ENCODE measurements at places on chromosomes 2 and 18. TPM values are rescaled to one million over a fixed set of nuclear protein-coding genes. Genes with fewer than 3 reads are reported as not detected.

- no peaks in the 10 kb centered on the region for H3K27me3 ChIP-seq
- no peaks in the 10 kb centered on the region for H3K36me3 ChIP-seq
- H3K4me3 ChIP-seq, result no peak overlapping the region
- H3K27ac ChIP-seq, result no peak overlapping the region
- H3K4me1 ChIP-seq, result no peaks in the 10 kb centered on the region
Measured at GRCh38 chr2:206531996-206532543, 88.7 kb downstream of the ADAM23 start.

DNA sequence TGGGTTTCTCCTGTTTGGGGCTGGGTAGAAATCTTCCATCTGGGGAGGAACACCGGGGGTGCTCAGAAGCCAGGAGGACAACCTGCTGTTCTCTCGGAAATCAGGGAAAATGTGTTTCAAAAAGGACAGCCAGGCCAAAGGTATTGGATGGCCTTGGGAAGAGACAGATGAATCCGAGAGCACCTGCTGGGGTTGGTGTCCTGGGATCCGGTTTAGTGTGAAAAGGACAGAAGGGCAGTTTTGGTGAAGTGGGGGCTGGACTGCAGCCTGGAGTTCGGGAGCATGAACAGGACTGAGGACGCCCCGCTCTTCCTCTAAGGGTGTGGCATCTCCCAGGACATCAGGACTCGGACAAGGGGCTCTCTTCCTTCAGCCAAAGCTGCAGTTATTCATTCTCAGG lies 24.9 kb upstream of the SNTG2 start:
- H3K36me3 ChIP-seq, result no peaks in the 10 kb centered on the region
- H3K27me3 ChIP-seq, result peaks cover 10% of the 10 kb centered on the region
- no peak for DNase-seq
- H3K4me1 ChIP-seq, result no peaks in the 10 kb centered on the region
- H3K27ac ChIP-seq, result no peak overlapping the region
- no peak overlapping the region for H3K4me3 ChIP-seq

FHL2 gene
- 51.9 TPM for total RNA-seq

- H3K27ac ChIP-seq, result no peak overlapping the region
- peaks cover 26% of the 10 kb centered on the region for H3K4me1 ChIP-seq
- H3K36me3 ChIP-seq, result peaks cover 10% of the 10 kb centered on the region
- DNase-seq, result no peak
Measured at GRCh38 chr2:42965196-42965595, 172.8 kb upstream of the HAAO start.

- peak; percentile 39 for DNase-seq
- H3K27ac ChIP-seq, result peak overlapping the region; percentile 66
- peaks cover 31% of the 10 kb centered on the region for H3K4me1 ChIP-seq
- peaks cover 28% of the 10 kb centered on the region for H3K36me3 ChIP-seq
- H3K4me3 ChIP-seq, result peak overlapping the region; percentile 97
Measured at GRCh38 chr2:54456612-54457322, 640 bp downstream of the SPTBN1 start.

GRCh38 chr2:21996339-21996738 lies 872.6 kb downstream of the TDRD15 start:
- no peaks in the 10 kb centered on the region for H3K27me3 ChIP-seq
- DNase-seq, result no peak
- no peak overlapping the region for H3K27ac ChIP-seq
- H3K36me3 ChIP-seq, result no peaks in the 10 kb centered on the region
- H3K4me3 ChIP-seq, result no peak overlapping the region

GRCh38 chr18:23689031-23689615 lies at the start of gene LAMA3:
Gene LAMA3, plus strand, starts transcription at chr18:23689453. Its CDS starts 231 bp downstream, at chr18:23689684.
- no peaks in the 10 kb centered on the region for H3K27me3 ChIP-seq
- H3K36me3 ChIP-seq, result peaks cover 18% of the 10 kb centered on the region
- peaks cover 15% of the 10 kb centered on the region for H3K4me1 ChIP-seq
- no peak within 1 kb of the TSS for H3K27ac ChIP-seq

DNA sequence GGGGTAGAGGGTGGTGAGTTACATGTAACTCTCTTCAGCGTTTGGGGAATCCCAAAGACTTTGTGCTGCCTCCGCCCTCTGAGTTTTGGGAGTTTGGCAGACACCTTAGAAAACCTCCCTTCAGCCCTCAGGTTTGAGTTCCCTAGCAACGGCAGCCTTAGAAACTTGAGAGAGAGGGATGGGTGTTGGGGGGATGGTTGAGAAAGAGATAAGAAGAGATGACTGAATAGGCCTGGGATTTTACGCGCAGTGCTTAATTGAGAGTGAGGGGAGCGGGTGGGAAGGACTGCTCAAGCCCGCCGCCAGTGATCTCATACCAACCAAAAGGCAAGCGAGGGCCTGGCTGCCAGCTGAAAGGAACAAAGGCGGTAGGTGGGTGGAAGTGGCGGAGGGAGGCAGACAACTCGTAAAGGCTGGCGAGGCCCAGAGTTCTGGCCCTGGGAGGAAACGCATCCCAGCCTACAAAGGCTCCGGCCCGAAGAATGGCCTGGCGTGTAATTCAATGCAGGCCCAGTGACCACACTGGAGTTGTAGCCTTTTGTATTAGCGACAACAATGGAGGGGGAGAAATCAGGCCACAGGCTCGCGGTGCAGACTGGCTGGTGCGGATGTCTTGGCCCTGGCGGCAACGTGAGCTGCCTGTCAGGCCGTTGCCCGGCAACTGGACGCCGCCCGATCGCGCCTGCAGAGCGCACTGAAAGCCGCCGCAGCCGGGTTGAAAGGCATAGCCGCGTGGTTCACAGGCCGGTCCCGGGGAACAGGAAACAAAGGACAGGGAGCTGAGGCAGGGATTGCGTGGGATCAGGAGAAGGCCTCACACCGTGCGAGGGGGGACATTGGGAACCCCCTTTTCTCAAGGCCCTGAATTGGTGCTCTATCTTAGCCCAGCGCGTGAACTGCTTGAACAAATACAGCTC lies 39.9 kb upstream of the DARS1 start:
- peaks cover 5% of the 10 kb centered on the region for H3K36me3 ChIP-seq
- H3K27ac ChIP-seq, result no peak overlapping the region
- H3K27me3 ChIP-seq, result no peaks in the 10 kb centered on the region
- DNase-seq, result peak; percentile 77
- peaks cover 29% of the 10 kb centered on the region for H3K4me1 ChIP-seq

DNA sequence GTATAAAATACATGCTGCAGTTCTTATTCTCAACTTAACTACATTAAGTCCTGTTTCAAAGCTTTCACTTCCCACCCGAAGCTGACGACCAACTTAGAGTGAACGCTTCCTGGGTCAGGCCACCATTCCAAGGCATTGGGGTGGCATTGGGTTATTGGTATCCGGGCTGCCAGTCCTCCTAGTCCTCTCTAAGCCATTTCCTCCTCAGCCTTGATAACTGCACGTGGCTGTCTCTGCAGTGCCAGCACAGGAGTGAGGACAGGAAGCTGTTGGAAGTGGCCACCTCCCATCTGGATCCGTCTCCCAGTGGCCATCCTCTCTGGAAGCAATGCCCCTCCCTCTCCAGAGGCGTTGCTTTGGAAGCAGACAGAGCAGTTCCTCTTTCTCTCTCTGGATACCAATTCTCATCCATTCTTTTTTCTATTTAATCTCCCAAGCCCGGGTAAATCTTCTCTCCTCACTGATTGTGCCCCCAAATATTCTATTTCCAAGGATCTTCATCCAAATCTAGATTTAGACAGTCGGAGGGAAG lies 354.7 kb downstream of the EIPR1 start:
- H3K27ac ChIP-seq, result no peak overlapping the region
- no peak for DNase-seq
- no peaks in the 10 kb centered on the region for H3K4me1 ChIP-seq

DSG2 gene
- total RNA-seq, result 194 TPM

UGT1A7 gene
- 7.2 TPM for total RNA-seq

- no peak overlapping the region for H3K27ac ChIP-seq
- H3K4me1 ChIP-seq, result no peaks in the 10 kb centered on the region
- H3K27me3 ChIP-seq, result no peaks in the 10 kb centered on the region
- H3K4me3 ChIP-seq, result no peak overlapping the region
Measured at GRCh38 chr2:205193836-205194228, 488.5 kb upstream of the NRP2 start.

DNA sequence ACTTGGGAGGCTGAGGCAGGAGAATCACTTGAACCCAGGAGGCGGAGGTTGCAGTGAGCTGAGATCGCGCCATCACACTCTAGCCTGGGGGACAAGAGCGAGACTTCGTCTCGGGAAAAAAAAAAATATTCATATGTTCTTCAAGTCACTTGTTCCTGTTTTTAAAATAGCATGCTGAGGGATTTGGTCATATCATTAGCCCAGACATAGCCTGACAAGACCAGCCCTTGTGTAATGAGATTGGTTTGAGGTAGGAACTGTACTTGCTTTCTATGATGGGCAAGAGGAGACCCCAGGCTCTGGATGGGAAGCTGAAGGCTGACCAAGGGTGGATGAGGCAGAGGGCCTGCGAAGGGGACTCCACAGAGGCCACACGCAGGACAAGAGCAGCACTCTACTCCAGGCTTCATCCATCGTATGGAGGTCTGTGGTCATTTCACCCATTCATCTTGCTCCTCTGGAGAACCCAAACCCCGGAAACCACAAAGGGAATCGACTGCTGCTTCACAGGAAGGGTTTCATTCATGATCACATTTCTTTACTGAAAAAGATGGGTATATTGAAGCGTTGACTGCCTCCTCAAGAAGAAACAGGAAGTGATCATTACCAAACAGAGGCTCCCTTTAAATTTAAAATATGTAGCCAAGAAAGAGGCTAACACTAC lies 87.1 kb upstream of the ZNF397 start:
- no peaks in the 10 kb centered on the region for H3K27me3 ChIP-seq
- no peak for DNase-seq
- no peaks in the 10 kb centered on the region for H3K36me3 ChIP-seq
- no peak overlapping the region for H3K4me3 ChIP-seq
- no peaks in the 10 kb centered on the region for H3K4me1 ChIP-seq

DNA sequence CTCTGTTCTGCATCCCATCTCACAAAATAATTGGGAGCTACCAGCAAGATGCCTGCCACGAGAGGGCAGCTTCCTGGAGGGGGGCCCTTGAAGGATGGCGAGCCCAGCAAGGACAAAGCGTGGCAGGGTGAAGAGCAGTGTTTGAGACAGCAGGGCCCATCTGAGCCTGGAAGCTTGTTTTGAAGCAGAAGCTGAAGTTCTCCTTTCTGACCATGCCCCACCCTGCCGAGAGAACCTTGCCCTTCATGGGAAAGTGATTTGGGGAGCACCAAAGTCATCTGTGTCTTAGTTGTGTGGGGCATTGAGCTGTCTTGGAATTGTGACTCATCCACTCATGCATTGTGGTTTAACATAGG lies 216.3 kb downstream of the BCL11A start:
- no peaks in the 10 kb centered on the region for H3K36me3 ChIP-seq
- no peak for DNase-seq
- H3K4me1 ChIP-seq, result no peaks in the 10 kb centered on the region
- H3K27ac ChIP-seq, result no peak overlapping the region
- H3K4me3 ChIP-seq, result no peak overlapping the region
- H3K27me3 ChIP-seq, result peaks cover 17% of the 10 kb centered on the region

- DNase-seq, result no peak
- H3K27me3 ChIP-seq, result no peaks in the 10 kb centered on the region
- no peak overlapping the region for H3K27ac ChIP-seq
- H3K4me1 ChIP-seq, result no peaks in the 10 kb centered on the region
- H3K36me3 ChIP-seq, result no peaks in the 10 kb centered on the region
Measured at GRCh38 chr2:224933431-224933830, 108.8 kb downstream of the DOCK10 start.

GRCh38 chr18:3380384-3380961 lies 69.5 kb upstream of the TGIF1 start:
- peak; percentile 15 for DNase-seq
- H3K4me1 ChIP-seq, result peaks cover 16% of the 10 kb centered on the region
- no peak overlapping the region for H3K27ac ChIP-seq
- H3K4me3 ChIP-seq, result no peak overlapping the region
- no peaks in the 10 kb centered on the region for H3K36me3 ChIP-seq

GRCh38 chr2:22360735-22361374 lies 1024.1 kb upstream of the KLHL29 start:
- no peak overlapping the region for H3K4me3 ChIP-seq
- no peak overlapping the region for H3K27ac ChIP-seq
- DNase-seq, result no peak
- H3K27me3 ChIP-seq, result no peaks in the 10 kb centered on the region
- peaks cover 9% of the 10 kb centered on the region for H3K4me1 ChIP-seq

DNA sequence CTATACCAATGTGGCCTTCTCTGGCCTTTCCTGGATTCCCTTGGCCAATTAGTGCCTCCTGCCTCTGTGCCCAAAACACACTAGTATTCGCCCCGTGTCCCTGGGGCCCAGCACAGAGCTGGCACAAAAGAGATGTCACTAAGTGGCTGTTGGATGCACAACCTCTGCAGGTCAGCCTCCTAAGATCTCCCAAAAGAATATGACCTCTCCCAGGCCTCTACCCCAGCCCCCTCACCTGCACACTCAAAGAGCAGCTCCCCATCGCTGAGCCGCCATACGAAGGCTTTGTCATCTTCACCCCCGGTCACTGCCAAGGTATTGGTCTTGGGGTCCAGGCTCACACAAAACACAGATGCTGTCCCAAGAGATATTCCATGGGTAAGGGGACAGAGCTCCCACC lies 2.7 kb downstream of the AAMP start:
- no peaks in the 10 kb centered on the region for H3K27me3 ChIP-seq
- H3K4me1 ChIP-seq, result peaks cover 14% of the 10 kb centered on the region
- no peak for DNase-seq
- H3K36me3 ChIP-seq, result peaks cover 76% of the 10 kb centered on the region
- no peak overlapping the region for H3K27ac ChIP-seq

KIAA2012 gene
- 0.17 TPM for total RNA-seq

DNA sequence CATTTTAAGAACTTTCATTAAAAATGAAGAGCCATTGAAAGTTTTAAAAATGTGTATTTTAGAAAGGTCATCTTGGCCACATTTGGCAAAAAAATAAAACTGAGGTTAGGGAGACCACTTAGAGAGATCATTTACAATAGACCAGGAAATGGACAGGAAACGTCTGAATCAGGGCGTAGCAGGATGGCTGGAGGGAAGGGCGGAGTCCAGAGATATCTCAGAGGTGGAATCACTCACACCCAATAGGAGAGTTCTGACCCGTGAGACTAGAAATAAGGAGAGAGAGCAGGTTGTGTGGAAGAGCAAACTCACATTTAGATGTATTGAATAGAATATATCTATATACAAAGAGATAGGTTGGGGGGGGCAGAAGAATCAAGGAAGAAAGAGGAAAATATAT lies 373.4 kb downstream of the METTL4 start:
- DNase-seq, result no peak
- no peak overlapping the region for H3K27ac ChIP-seq
- peaks cover 10% of the 10 kb centered on the region for H3K4me1 ChIP-seq
- no peak overlapping the region for H3K4me3 ChIP-seq
- no peaks in the 10 kb centered on the region for H3K36me3 ChIP-seq

HOXD4 gene
- total RNA-seq, result not detected

MALL gene
- total RNA-seq, result 72.6 TPM

- no peaks in the 10 kb centered on the region for H3K36me3 ChIP-seq
- H3K4me3 ChIP-seq, result peak overlapping the region; percentile 27
- H3K4me1 ChIP-seq, result peaks cover 17% of the 10 kb centered on the region
- no peak overlapping the region for H3K27ac ChIP-seq
- no peaks in the 10 kb centered on the region for H3K27me3 ChIP-seq
Measured at GRCh38 chr18:58438958-58439300, 190.0 kb downstream of the ALPK2 start.

- H3K27ac ChIP-seq, result no peak overlapping the region
- H3K4me1 ChIP-seq, result no peaks in the 10 kb centered on the region
- no peaks in the 10 kb centered on the region for H3K27me3 ChIP-seq
- H3K36me3 ChIP-seq, result no peaks in the 10 kb centered on the region
- peak; percentile 49 for DNase-seq
- peak overlapping the region; percentile 65 for H3K4me3 ChIP-seq
Measured at GRCh38 chr2:43100883-43101662, 125.3 kb downstream of the ZFP36L2 start.

All from Calu3 (cell line).